ENCODE measurements at places on chromosomes 1 and 21.

DNA sequence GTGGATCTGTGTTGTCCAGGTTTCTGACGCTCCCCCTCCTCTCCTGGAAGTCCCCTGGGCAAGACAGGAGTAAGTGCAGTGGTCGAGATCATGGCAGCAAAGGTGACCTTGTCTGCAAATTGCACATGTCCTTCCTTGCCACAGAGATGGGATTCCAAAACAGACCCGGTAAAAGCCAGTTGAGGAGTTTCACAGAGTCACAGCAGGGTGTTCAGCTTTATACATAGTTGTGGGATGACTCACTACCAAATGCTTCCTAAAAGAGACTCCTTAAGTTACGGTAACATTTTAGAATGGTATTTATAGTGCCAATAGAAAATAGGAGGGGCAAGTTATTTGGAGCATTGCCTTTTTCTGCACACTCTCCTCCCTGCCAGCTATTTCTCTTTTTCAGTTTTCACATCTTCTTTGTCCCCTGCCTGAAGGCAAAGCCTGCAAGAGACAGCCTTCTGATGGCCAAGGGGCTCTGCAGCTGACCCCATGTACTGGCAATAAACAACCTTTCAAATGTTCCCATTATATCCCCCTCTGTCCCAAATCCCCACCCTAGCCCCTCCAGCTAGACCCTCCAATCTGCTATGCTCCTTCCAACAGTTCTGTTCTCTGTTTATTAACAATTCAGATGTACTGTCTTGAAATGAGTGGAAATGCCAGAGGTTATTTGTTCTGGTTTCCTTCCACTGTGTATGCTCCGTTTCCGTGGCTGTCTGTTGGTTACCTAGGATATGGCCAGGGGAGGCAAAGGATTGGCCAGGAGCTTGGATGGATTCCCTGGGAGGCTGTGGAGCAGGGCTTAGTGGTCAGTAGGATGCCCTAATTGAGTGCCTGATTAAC lies 115.0 kb downstream of the TGFB2 start:
- DNase-seq = peak; percentile 92

DNA sequence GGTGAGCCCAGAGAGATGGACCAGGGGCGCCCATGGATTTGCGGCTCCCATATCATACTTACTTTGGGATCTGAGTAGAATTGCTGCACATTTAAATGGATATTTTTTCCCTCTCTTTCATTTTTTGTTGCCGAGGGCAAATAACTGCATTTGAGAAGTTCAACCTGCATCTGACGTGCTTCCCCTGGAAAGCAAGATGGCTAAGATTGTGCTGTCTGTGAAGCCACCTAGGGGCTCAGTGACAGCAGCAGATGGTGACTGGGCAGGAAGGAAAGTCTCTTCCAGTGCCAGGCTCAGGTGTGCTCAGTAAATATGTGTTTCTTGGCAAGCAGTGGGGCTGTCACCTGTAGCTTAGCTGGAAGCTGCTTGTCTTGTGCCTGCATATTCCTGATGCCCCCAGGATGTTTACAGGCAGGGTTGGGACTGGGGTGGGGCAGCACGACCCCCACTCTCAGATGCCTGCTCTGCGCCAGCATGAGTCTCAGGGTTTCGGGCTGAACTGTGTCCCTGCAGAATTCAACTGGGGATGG lies 59.8 kb upstream of the ETV3 start:
- no peak for DNase-seq

DNA sequence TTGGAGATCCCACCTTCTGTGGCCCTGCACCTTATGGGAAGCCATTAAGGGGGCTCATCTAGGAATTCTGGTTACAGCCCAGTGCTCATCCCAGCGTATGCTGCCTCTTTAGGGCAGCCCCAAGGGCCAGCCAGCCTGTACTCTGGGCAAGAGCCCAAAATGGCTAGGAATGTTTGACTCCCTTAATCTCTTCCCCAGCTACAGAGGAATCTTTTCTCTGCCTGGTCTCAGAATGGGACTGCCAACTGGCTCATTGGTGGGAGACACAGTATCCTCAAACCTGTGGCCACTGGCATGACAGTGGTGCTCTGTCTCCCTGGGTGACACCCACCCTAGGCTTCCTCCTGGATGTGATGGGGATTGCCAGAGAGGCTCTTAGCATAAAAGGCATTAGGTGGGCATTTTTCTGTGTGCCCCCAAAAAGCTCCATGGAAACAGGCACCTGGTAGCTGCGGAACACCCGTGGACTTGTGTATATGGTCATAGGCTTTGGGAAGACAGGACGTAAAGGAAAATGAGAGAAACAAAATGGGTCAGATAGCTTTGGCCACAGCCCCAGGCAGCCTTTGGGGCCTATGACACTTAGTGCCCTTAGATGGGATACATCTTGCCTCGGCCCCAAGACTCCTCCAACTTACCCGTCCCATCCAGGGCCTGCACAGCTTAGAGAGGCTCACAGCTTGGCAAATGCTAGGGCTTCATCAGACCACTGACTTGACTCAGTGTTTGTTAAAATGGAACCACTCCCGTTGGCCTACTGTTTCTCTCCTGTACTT lies 6.9 kb downstream of the TMEM81 start:
- peak; percentile 45 for DNase-seq

- no peak for DNase-seq
Observed at GRCh38 chr1:76005765-76006164, 68.8 kb upstream of the ST6GALNAC3 start.

GRCh38 chr21:38619992-38620479 lies 121.8 kb upstream of the ERG start:
- no peak for DNase-seq

DNA sequence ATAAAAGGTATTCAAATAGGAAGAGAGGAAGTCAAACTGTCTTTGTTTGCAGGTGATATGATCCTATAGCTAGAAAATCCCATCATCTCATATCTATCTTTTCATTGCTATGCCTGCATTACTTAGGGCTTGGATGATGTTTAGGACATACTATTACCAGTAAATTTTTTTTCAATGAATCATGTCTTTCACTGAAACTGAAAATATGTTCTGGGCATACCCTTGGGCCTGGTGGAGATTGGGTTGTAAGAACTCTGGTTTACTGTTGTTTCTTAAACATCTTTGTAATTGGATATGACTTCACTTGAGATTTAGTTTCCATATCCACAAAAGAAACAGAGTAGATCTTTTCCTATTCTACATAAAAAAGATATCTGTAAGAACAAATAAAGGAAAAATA lies 502.2 kb upstream of the PRMT6 start:
- no peak for DNase-seq

GRCh38 chr1:230327892-230328284 lies 98.2 kb downstream of the PGBD5 start:
- DNase-seq = no peak

GRCh38 chr1:54794451-54795355 lies 6.4 kb downstream of the TTC22 start:
- DNase-seq = no peak

GRCh38 chr1:34049477-34049876 lies 115.6 kb downstream of the CSMD2 start:
- no peak for DNase-seq

All from myocyte (in vitro differentiated cells).